ENCODE measurements at places on chromosomes 7 and 10.

- no peak for DNase-seq
Measured at GRCh38 chr10:6507311-6507710, 72.8 kb downstream of the PRKCQ start.

DNA sequence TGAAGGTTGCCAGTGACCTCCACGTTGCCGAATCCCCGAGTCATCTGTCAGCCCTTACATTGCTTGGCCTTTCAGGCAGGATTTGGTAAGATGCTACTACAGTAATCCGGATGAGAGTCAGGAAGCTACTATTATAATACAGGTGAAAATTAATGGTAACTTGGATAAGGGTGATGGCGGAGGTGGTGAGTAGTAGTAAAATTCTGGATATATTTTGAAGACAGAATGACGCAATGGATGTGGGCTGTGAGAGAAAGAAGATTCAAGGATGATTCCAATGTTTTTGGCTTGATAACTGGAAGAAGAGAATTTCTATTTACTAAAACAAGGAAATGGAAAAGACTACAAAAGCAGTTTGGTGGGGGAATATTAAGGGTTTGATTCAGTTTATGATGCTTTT lies 1.4 kb upstream of the DNAJB12 start:
- DNase-seq, result no peak

DNA sequence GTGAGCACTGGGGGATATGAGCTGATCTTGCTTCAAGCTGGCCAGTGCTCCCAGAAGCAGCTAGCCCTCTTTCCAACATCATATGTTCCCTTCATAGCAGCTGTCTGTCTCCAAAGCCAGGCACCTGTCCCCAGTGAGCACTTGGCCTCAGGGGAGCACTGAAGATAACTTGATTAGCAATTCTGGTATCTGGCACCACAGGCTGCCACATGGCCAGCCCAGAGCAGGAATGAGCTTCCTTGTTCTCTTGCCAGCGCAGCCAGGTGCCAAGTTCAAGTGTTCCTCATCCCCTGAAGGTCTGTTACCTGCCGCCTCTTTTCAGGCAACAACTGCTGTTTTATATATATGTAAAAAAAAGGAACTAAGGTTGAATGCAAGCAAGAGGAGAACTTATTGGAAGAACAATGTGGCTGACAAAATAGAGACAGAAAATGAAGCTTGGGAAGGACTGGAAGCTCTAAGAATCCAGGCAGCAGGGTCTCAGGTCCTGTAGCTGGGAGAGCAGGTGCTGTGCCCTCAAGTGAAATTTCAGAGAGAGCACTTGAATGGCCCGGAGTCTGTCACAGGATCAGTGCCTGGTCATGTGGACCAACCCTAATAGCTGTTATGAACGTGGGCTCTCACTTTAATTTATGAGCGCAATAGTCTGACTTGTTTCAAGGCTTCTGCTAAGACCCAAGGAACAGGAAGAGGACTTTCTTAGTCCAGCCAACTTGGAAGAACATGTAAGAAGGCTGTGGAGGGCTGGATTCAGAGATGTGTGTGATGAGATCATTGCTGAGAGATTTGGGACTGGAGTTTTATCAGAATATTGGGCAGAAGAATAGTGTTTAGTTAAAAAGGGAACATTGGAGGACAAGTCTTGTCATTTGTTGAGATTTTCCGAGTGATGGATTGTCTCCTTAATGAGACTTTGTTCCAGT lies 267.2 kb downstream of the GLRX3 start:
- no peak for DNase-seq

GRCh38 chr10:26046073-26046700 lies 112.2 kb downstream of the MYO3A start:
- no peak for DNase-seq

GRCh38 chr10:61052469-61053205 lies 108.7 kb upstream of the RHOBTB1 start:
- no peak for DNase-seq

GRCh38 chr10:79053481-79054202 lies 15.1 kb upstream of the ZMIZ1 start:
- DNase-seq, result no peak

GRCh38 chr7:2725178-2726105 lies 37.4 kb downstream of the AMZ1 start:
- no peak for DNase-seq

DNA sequence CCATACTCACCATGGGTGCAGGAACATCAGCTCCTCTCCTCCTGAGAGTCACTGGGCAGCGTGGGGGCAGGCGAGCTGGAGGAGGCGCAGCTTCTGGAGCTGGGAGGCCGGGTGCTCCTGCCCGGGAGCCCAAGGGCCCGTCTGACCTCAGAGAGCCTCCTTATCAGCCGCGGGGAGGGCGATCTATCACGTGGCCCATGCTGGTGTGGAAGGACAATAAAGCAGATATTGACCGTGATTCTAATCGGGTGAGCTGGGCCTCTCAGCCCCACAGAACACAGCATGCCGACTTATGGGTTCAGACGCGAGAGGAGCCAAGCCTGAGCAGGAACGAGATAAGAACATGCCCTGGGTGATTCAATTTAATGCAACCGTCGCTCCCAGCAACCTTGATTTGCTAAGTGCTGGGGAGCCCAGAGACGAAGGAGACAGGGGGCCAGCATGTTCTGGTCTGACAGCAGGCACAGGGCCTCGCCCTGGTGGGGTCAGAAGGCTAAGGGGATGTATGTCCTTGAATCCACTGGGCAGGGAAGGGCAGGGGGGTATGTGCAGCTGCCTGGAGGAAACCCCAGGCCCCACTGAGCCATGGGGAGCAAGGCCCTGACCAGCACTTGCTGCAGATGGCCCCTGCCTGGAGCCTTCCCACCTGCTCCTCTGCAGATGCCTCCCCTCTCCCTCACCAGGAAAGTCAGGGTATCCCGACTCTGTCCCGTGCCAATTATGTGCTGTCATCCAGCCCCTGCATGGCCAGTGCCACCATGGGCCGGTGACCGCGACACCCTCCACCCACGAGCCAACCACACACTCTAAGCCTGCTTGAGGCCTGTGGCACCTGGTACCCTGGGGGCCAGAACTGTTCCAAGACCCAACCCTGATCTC lies 95.3 kb upstream of the RET start:
- DNase-seq, result no peak

DNA sequence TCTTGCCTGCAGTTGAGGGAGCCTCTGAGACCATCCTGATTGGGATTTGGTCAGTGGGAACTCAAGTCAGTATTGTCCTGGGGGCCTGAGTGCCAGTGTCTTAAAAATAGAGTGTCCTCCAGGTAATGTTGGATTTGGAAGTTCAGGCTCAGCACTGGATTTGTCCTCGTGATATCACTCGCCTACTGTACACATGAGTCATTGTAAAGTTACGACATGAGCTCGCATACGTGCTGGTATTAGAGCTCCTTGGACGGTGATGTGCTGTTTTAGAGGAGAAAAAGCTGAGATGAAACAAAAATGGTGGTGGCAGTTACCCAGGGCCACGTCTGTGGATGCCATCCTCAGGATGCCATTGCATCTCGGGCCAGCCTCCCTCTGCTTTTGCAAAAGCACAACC lies 78.2 kb downstream of the MGMT start:
- DNase-seq, result no peak

DNA sequence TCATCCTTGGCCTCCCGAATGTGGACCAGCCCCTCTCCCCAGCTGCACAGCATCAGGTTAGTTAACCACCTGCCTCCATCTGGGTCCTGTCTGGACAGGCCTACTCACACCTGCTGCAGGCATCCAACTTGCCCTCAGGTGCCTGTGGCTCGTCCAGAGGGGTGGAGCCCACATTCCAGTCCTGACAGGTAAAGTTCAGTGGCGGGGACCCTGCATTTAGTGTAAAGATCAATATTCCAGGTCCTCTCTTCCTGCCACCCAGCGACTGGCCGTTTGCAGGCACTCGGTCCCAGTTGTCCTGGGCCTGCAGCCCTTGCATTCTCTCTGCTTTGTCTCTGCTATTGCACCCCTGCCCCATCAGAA lies 15.0 kb downstream of the HTRA1 start:
- no peak for DNase-seq

- peak; percentile 54 for DNase-seq
Measured at GRCh38 chr10:69087590-69088470, at the start of gene SRGN. SRGN (plus strand) TSS chr10:69088103; CDS start chr10:69088158, 55 bp downstream.

Measured in stimulated activated CD4-positive, alpha-beta T cell treated with anti-CD3 and anti-CD28 coated beads, TNF-alpha, amount 100 ng/mL, for 24 hours (primary cell).